Stimulated activated CD4-positive, alpha-beta T cell treated with anti-CD3 and anti-CD28 coated beads, Interleukin-2, amount 100 ng/mL, for 48 hours (primary cell): ENCODE measurements at places on chromosomes 1 and 21.

DNA sequence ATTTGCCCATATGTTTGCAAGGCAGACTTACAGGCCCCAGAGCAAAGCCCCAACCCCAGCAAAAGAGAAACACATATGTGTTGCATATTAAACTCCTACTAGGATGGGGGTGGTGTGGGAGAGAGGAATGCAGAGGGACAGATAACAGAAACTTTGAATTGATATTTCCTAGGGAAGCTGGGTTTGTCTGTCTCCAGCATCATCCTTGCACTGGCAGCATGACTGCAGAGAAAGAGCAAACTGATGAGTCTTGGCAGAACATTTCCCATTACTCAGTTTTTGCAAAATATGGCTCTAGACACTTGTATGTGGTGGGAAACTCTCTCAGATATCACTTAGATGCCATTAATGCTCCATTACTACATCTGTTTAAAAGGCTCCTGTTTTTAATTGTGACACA lies 43.8 kb upstream of the MARK1 start:
- no peak for DNase-seq

DNA sequence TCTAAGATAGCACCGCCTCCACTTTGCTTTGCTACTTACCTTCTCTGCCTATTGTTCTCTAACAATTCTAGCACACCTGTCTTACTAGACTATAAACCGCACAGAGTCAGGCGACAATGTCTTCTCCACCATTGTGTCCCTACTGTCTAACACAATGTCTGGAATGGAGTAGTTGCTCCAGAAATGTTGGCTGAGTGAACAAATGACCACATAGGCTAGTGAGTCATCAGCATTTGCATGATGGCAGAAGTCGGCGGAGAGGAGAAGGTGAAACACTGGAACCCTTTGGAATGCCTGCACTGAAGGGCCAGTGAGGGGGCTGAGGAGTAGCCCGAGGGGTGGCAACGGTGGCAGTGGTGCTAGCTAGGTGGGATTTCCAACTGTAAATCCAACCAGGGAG lies 14.0 kb upstream of the PABPC4 start:
- no peak for DNase-seq

DNA sequence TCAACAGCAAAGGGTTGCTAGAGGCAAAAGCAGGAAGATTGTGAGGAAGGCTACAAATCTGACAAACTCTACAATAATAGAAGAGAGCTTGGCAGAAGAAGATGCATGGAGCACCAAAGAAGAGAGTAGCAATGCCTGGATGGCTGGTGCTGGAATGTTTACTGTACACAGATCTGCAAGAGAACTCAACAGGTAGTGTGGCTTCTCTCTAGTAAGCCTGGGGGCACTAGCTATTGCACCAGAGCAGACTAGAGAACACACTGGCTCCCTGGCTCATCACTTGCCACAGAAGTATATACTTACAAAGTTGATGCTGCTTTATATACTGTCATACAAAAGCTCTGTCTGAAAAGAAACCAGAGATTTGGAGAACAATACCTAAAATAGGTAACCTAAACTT lies 475.0 kb upstream of the NCAM2 start:
- DNase-seq: no peak

DNA sequence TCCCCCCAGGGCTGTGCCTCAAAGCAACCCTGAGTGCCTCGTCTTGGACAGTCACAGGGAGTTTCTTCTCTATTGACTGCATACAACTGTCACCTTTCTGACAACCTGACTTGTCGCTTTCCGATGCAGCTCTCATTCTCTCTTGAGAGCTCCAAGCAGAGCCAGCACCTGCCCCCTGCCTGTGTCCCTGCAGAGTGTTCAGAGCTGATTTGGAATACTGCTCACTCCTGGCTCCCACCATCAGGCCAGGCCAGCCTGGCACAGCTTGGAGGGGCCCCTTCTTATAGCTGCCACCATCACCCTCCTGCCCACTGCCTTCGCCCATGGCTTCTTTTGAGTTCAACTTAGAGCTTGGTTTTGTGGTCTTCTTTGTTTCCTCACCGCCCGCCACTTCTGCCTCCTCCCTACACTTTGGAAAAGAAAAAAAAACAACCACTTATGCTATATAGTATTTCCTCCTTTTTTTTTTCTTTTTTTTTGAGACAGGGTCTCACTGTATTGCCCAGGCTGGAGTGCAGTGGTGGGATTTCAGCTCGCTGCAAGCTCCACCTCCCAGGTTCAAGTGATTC lies 12.3 kb downstream of the NCF2 start:
- no peak for DNase-seq

DNA sequence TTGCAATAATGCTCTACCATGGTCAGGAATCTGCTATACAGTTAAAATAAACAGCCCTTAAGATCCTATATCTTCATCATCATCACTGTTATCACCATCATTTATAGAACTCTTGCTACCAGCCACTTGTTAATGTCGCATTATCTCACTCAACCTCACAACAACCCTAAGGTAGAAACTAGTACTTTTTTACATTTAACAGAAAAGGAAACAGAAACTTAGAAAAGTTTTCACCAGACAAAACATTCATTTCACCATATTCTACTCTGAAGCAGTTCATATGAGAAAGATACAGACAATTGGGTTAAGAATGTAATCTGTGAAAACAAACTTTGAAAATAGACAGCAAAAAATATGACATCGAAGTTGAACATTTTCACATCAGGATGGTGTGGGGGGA lies 262.6 kb downstream of the ATG4C start:
- DNase-seq: no peak

GRCh38 chr1:201800246-201800645 lies 28.7 kb upstream of the IPO9 start:
- DNase-seq: no peak

DNA sequence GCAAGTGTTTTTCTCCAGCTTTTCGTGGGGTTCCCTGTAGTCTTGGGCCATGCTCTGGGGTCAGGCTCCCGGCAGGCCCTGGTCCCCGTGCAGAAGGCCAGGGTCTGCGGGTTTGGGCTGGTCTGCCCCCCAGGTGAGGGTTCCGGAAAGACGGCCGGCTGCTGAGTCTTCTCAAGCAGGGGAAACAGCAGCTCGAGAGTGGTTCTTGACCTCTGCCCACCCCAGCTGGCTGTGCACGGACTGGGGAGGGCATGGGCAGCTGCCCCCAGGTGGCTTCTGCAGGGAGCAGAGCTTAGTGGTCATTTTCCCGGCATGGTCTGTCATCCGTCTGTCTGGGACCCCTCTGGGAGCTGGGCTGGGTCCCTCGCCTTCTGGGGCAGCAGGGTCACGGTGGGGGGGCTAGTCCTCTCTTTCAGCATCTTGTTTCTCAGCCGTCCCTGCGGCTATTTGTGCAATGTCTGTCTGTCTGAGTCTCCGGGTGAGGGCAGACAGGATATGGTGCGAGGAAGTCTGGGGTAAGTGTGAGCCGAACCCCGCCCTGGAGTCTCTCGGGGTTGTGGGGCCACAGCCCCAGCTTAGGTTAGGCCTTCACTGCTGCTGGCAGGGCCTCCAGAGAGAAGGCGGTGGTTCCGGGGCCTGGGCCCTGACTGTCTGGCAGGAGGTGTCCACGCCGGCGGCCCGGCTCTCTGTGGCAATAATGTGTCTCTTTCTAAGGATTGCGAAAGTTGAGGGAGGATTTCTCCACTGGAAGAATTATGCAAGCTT lies 6.1 kb downstream of the SKI start:
- peak; percentile 41 for DNase-seq

GRCh38 chr1:98045211-98045766 lies 124.5 kb upstream of the DPYD start:
- no peak for DNase-seq

DNA sequence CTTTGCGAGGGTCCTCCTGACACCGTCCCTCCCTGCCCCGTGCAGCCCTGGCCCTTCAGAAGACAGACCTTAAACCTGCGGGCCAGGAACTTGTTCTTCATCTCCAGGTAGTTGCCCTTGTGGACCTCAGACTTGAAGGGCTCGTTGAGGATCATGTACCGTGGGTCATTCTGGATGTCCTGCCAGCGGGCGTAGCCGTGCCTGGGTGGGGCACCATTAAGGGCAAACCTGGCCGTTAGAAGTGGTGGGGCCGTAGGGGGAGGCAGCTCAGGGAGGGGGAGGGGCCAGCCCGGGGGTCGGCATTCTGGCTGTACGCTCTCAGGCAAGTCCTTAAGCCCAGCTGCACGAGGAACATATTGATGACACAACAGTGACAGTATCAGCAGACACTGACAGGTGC lies 64.6 kb downstream of the KCNAB2 start:
- DNase-seq: no peak

- DNase-seq: no peak
These were observed 5.2 kb upstream of the S100A2 start for GRCh38 chr1:153570874-153571273.

GRCh38 chr1:15662477-15662876 lies 21.6 kb upstream of the PLEKHM2 start:
- DNase-seq: no peak

- DNase-seq: no peak
These were observed 290.2 kb downstream of the HLX start for GRCh38 chr1:221169447-221169889.

DNA sequence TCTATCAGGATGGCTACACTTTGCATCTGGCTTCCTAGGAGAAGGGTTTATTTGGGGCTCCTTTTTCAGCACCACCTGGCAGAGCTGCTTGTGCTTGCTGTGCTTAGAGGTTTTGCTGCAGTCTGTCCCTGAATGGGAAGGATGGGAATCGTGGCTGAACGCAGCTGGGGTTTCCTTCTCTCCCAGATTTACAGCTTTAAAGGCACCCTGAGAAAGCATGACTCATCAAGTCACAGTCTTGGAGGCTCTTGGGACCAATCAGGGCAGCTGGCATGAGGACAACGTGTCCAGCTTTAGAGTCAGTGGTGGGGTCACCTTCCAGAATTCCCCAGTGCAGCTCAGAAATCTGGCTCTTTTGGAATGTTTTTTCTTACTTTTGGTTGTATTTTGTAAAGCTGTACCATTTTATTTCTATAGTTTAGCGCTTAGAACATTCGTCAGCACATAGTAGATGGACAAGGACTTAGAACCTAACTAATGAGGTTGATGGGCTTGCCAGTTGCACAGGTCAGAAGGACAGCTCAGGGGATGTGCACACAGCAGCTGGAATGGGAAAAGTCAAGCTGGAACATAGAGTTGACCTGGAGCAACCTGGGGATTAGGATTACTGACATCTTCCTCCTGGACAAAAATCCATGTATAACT lies 222.6 kb downstream of the PRDM2 start:
- DNase-seq: no peak

DNA sequence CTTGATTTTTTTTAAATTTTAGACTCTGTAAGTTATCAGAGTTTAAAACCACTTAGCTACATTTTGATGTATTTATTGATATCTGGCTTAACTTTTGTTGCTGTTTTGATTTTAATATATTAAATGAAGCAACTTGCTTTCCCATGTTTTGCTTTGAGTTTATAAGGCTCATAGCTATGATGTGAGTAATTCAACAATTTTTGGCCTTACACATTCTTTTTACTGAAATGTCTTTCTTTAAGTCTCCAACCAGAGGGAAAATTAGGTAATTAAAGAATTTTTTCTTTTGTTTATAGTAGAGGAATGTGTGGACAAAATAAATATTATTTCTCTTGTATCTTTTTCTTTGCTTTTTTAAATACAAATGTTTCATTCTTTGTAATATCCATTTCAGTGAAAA lies 258.3 kb upstream of the ADAMTS5 start:
- no peak for DNase-seq

DNA sequence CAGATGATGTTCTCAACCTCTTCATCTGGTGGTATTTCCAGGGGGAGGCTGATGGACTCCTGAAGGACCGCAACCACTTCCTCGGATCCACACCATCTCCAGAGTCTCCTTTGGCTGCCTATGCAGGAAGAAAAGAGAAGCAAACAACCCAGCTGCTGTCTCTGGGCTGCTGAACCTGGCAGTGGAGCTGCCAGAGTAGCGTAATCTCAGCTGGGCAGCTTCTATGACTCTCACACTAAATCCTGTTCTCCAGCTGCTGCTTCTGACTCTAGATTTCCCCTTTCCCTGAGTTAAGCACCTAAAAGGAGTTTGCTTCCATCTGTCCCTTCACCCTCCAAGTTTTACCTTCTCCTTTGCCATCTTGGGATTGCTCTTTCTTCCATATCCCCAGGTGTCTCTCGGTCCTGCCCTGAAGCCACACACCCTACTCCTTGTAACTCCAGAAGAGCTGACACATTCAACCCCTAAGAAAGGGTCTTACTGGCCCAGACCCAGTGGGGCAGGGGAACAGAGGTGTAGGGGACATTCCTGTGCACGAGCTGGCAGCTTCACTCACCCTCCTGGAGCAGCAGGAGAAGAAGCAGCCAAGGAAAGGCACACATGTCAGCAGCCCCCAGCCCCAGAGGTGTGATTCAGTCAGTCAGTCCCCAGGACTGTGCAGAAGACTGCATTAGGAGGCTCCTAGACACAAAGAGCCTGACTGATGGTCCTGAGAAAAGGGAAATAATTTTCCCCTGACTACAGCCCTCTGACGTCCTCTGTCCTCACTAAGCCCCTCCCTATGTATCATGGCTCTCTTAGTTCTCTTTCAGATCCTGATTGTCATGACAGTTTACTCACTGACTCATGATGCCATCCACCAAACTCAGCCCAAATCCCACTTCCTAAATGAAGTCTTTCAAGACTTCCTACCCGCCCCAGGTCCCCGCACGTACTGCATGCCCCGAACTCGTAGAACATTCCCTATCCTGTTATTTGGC lies at the start of gene SLAMF9:
Gene SLAMF9 (minus strand): TSS at position 702 of the 980 bp plus-strand sequence. CDS start 100 bp downstream, at position 602.
- no peak for DNase-seq

DNA sequence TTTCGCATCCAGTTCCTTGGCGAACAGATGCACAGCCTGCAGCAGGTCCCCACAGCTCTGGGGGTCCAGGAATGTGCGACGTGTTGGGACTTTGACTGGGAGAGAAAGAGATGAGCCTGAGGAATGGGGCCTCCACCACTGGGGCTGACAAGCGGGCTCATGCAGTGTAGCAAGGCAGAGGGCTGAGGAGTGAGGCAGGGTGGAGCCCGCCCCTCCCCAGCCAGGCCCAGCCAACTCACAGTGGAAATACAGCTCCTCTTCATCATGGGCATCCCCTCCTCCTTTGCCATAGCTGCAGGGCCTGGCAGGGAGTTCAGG lies 30.7 kb downstream of the CDCA8 start:
- DNase-seq: no peak

GRCh38 chr1:70290218-70290617 lies 64.3 kb downstream of the ANKRD13C start:
- DNase-seq: no peak

- DNase-seq: no peak
These were observed 45.9 kb downstream of the KIRREL1 start for GRCh38 chr1:158039380-158039779.

- no peak for DNase-seq
These were observed 82.5 kb upstream of the DPH5 start for GRCh38 chr1:101108111-101108500.

DNA sequence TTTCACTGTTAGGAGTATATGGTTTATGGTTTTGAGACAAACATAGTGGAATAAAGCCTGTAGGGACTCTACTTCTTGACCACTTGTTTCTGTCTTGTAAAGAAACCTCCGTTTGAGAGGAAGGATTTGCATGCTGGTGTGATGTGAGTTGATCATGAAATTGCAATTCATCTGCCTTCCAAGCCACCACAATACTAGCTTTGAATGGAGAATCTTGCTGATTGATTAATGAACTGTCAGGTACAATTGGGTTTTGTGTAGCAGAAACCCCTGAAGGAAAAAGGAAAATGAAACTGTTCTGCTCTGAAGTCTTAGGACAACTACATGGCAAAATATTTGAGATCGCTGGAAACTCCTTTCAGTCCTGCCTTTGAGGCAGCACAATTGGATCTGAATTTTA lies 90.7 kb downstream of the VPS13D start:
- DNase-seq: no peak

- DNase-seq: no peak
These were observed 16.1 kb downstream of the ENSA start for GRCh38 chr1:150613061-150613920.

- DNase-seq: no peak
These were observed 906 bp upstream of the RGS13 start for GRCh38 chr1:192635041-192635440.

GRCh38 chr1:2638466-2639115 lies 5.8 kb upstream of the MMEL1 start:
- no peak for DNase-seq
